ENCODE measurements at places on chromosomes 6 and 20.
A peak's percentile ranks its signal among the peaks of the same experiment; 100 is the strongest.

DNA sequence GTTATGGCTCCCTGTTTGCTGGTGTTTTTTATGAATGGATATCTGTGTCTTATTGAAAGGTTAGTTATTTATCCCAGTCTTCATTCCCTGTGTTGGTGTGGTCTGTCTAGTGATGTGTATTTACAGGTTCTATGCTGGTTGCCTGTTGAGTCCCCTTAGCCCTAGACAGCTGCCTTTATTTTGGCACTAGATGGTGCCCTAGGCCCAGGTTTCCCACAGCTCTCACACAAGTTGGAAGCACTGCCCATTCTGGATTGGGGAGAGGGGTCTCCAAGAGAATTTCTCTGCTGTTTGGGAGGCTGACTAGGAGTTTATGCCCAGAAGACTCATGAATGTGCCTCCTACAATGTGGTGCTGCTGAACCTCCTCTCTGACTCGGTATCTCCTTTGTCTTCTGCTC, 12.4 kb downstream of the GRM1 start:
- DNase-seq, result no peak

DNA sequence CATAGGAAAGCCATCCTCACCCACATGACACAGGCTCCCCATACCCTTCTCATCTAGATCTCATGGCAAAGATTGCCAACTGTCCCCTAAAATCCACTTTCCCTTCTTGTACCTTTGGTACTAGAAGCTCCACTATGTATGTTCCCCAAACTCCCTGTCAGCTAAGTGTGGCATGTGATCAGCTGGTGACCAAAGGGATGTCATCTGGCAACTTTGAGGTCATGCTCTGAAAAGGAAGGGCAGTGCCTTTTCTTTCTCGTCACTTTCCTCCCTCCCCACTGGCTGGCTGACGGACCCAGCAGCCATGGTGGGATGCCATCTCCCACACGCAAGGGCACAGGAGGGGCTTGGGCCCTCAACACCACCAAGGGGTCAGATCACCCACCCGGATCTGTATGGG, 23.8 kb upstream of the TAF8 start:
- no peak for DNase-seq

GRCh38 chr6:151103266-151103665, 136.5 kb upstream of the AKAP12 start:
- no peak for DNase-seq

- DNase-seq, result no peak
Measured at GRCh38 chr6:80939898-80940297, 812.6 kb downstream of the TENT5A start.

- DNase-seq, result no peak
Measured at GRCh38 chr20:13348311-13349234, 127.5 kb downstream of the ISM1 start.

GRCh38 chr6:88266126-88266525, 100.0 kb upstream of the CNR1 start:
- no peak for DNase-seq

- no peak for DNase-seq
Measured at GRCh38 chr20:13648291-13649228, 9.8 kb upstream of the TASP1 start.

- DNase-seq, result no peak
Measured at GRCh38 chr20:20292472-20292871, 75.4 kb upstream of the INSM1 start.

DNA sequence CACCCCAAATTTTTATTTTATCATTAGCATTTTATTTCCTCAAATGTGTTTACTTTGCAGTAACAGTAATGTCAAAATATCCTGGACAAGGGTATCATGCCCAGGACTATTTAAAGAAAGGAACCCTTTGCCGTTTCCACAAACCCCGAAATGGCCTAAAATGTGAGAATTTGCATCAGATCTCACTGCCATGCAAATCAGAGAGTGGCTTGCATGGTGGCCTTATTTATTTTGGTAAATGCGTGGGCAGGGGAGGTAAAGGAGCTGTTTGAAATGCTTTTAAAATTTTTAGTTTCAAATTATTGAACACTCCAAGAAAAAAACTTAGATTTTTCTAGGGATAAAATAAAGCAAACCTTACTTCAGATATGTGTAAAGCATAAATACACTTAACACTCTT, 43.8 kb downstream of the ADAT2 start:
- DNase-seq, result no peak

- no peak for DNase-seq
Measured at GRCh38 chr6:140602431-140603248, 1228.2 kb upstream of the CITED2 start.

DNA sequence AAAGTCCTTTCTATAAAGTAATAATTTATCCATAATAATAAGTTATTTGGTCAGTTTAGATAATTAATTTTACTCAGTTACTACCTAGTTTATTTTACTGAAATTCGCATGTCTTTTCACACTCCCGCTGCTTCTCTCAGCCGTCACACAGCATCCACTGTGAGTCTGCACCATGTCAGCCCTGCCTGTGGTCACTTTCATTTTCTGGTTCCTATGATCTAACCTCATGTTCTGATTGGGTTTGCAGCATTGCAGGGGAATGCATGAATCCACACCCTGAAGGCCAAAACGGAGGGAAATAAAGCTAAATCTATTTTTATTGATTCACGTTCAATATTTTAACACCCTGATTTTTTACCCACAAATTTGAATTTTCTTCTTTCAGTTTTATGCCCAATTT, 47.4 kb downstream of the PDE10A start:
- DNase-seq, result no peak

- DNase-seq, result no peak
Measured at GRCh38 chr6:47335466-47335865, 25.8 kb upstream of the TNFRSF21 start.

- no peak for DNase-seq
Measured at GRCh38 chr6:12950976-12951375, 234.4 kb downstream of the PHACTR1 start.

- DNase-seq, result no peak
Measured at GRCh38 chr6:98487612-98488011, 346.8 kb upstream of the POU3F2 start.

DNA sequence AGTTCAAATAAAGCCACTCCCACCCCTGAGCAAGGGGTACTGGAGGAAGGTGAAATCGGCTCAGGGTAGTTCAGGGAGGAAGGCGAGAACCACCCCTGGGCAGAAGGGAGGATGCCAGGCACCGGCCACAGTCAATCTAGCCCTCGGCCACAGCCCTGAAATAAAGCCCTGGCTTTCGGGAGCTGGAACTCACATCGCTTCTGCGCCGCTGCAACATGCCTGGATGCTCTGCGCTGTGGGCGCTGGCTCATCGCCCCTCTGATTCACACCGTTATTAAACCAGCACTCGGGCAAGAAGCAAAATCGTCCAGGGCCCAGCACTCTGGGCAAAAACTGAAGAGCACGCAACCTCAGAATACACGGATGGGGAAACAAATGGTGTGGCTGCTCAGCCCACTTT, 136.9 kb upstream of the RREB1 start:
- no peak for DNase-seq

DNA sequence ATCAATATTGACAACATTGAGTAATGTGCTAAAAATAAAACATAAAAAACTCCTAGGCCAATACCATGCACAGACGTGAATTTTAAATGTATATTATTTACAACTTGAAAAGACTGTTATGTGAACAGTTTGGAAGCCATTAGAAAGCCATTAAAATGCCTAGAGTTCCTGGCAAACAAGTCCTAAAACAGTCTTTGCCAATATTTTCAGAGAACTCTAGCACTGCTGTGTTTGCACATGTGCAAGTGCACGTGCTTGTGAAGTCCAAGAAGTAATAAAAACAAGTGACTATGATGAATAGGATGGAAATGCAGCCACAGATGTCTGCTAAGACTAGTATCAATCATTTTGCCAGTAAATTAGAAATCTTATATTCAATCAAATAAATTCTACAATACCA, 1447.6 kb downstream of the GRIK2 start:
- DNase-seq, result no peak

DNA sequence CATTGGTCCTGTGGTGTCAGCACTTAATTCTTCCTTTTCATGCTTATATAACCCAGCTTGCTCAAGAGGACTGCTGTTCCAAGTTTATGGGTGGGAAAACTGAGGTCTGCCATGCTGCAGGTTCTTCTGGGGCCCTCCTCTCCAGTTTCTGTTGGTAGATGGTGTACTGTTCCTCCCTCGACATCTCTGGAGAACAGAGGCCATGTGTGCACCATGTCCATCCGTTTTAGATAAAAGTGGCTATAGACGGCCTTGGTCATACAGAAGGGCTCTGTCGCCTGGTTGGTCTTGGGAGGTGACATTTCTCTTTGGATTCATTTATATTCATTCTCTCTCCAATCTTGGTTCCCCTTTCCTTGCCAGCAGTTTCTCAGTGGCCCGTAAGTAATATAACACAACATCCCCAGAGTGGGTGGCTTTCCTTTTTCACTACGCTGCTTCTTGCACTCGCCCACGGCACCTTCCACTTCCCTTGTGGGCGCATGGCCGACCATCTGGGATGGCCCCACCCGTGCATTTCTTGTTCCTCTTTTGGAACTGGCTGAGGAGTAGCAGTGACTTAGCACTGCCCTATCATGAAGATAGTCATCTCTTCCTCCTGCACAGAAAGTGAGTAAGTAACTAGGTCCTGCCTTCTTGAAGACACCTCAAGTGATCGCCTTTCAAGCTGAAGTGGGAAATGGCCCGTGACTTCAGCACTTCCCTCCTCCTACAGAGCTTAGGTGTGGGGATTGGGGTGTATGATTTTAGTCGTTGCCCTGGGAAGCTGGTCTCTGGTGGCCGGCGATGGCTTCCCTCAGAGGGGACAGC, 94.2 kb downstream of the RREB1 start:
- no peak for DNase-seq

DNA sequence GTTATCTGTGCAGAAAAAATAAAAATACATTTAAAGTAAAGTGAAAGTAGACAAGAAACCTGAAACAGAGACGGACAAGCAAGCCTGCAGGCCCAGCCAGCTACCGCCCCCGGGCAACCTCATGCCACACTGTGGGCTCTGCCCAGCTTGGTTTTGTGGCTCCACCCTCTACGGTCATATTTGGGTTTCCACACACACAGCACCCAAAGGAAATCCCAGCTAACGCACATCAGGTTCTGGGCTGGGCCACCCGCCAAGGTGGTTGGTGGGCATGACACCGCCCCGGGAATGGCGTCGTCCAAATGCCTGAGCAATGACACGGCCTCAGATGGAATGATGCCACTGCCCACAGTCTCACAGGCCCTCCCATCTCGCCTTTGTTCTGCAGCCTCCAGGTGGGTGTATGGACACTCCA, 22.9 kb downstream of the FAM110A start:
- no peak for DNase-seq

GRCh38 chr6:53898026-53898795, 103.4 kb downstream of the LRRC1 start:
- DNase-seq, result no peak

DNA sequence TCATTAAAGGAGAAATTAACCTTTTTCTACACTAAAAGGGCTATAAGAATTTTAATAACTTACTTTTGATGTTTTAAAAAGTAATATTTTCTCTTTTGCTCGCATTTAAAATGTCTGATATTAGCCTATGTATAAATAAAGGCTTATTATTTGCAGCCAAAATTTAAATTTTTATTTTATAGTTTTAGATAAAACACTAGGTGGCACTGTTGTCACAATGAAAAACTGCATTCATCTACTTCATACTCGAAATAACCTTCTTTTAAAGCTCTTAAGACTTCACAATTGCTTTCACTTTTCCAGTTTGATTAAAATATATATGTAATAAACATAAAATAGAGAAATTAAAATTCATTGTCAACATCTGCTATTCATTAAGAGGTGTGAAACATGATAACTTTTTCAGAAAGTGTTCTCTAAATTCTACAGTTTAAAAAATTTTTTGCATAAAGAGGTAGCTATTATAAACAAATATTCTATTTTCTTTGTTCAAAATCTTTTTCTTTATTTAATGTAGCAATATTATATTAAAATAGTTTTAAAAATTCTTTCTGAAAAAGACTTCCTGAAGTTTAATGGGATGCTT, 78.8 kb upstream of the DEFB112 start:
- no peak for DNase-seq

GRCh38 chr6:152096863-152097496, 289.5 kb downstream of the ESR1 start:
- peak; percentile 90 for DNase-seq

- no peak for DNase-seq
Measured at GRCh38 chr6:151616091-151616513, 122.3 kb downstream of the CCDC170 start.

DNA sequence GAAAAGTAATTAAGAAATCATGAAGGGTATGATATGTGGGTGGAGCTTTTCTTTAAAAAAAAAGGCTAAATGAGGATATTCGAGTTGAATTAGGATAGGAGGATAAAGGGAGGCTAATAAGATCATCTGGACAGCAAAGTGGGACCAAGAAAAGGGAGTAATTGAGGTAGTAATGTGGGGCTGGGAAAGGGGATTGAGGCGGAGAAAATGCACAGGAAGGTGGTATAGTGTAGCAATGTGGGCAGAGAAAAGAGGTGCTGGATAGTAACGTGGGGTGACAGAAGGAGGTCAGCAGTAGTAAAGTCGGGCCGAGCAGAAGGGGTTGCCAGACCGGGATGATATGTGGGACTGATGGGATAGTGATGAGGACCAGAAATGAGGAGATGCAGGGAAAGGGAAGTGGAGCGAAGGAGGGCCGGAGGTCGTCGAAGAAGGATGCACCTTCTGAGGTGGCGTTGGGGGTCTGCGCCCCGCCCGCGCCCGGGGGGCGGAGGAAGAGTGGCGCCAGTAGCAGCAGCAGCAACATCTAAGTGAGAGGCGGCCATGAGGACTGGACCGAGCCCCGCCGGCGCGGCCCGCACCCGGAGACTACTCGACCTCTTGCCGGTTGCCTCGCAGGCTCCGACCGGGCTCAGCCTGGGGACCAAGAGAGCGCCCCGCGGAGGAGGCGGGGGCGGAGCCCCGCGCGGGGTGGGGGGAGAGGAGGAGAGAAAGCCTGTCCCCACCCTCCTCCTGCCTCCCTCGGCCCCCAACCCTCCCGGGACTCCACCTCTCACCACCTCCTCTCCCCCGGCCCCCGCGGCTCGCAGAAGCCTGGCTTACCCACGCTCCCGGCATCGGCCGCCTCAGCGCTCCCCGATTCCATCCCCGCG, 887 bp downstream of the GABBR1 start:
- DNase-seq, result no peak

- DNase-seq, result no peak
Measured at GRCh38 chr6:155344341-155345006, 30.2 kb upstream of the TFB1M start.

DNA sequence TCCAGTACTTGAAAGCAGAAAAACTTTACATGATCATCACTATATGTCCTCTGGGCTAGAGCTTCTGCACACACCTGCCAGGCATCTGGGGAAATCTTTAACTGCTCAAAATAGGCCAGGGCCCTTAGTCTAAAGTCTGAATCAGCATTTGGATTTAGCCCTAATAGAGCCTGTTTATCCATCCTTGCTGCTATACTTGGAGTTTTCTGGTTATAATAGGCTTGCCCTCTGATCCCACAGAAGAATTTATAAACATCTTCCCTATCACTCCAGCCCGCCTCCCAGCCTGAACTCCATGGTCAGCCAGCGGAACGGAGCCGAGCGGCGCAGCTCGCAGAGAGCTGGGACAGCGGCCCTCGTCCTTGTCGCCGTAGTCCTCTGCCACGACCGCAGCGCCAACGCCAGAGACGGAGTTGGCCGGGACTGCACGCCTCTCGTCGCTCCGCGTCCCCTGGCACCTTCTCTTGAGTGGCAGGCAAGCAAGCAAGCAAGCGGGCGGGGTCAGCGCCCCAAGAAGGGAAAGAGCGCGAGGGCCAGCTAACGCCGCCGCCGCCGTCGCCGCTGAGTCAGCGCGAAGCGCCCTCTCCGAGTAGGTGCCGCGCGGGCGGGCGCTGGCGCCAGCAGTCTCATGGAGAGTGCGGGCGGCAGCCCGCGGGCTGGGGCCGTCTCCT, 25.4 kb upstream of the ASIP start:
- DNase-seq, result no peak

Measured in fibroblast of skin of left biceps (primary cell).